ENCODE measurements at places on chromosomes 3 and 15.

GRCh38 chr3:64224826-64225610 lies at the start of gene PRICKLE2:
TSS of gene PRICKLE2 (minus strand) at chr3:64225466. CDS start at chr3:64198927, 26,539 bp downstream.
- no peak for DNase-seq

- DNase-seq = no peak
These were observed 218.1 kb downstream of the OSBPL10 start for GRCh38 chr3:31762888-31763351.

DNA sequence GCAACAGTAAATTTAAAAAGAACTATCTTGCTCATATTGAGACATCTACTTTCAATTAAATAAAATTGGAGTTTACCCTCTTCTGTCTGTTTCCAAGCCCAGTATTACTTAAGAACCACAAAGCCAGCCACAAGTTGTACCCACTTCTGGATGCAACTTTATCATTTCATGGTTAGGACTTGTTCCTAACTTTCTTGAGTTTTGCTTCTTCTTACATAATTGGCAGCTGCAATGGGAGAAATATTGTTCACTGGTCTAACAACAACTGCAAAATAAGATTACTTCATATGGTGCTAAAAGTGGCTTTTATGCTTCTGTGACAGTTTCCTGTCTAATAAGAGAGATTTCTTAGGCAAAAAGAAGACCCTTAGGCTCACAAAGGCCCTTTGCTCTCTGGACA lies 240.6 kb downstream of the OTOL1 start:
- DNase-seq = no peak

DNA sequence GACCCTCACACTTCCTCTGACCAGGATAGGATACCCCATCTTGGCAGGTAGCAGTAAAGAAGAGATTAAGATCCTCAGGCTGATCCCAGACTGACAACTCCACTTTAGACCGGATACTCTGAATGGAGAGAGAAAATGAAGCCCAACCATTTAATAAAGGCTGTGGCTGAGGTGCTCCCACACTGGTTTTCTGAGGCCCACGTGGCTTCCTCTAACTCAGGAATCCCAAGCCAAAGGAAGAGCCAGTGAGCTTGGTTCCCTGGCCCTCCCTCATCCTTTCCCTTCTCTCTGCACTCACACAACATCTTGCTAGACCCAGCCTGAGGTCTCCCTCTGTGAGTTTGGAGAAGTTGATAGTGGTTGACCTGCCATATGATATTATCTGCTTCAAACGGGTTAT lies 78.1 kb downstream of the ITGB5 start:
- no peak for DNase-seq

DNA sequence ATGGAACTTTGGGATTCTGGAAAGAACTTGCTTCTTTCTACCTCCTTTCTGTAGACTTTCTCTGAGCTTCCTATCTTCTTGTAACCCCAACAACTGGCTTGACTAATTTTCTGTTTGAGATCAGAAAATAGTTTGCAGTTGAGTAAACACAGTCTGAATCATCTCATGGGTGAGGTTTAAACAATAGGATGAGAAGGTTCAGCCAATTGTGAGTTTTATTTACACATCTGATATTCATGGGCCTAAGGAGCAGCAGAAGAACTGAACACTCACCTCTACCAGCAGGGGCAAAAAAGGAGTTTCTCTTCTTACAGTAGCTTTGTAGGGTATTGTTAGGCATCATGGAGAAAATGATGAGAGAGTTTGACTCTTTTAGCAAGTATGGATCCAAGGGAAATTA lies 54.2 kb downstream of the DTWD1 start:
- DNase-seq = no peak

DNA sequence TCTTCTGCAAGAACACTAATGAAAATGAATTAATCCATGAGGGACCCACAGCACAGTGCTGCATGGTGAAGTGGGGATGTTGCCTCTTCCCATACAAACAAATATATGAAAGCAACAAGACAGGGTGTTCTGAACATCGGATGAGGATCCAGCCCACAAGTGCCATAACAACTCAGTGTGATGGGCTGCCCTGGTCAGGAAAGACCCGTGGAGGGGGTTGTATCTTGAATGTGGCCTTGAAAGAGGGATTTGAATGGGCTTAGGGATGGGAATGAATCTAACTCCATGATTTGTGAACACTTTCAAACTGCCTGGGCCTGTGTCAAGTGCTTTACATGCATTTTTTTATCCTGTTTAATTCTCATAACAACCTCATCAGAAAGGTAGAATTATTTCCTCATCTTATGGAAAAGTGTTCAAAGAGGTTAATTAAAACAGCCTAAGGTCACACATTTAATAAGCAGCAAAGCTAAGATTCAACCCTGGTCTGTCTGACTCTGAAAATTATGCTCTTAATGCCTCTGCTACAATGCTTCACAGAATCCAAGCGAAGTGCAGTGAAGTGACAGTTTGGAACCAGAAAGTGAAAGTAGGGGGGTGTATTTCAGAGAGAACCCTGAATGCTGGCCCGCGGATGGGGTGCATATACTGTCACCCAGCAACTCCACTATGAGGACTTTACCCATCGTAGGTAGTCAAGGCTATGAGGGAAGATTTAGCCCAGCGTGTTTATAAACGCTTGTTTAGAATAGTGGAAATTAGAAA lies 65.6 kb upstream of the HEG1 start:
- DNase-seq = no peak

DNA sequence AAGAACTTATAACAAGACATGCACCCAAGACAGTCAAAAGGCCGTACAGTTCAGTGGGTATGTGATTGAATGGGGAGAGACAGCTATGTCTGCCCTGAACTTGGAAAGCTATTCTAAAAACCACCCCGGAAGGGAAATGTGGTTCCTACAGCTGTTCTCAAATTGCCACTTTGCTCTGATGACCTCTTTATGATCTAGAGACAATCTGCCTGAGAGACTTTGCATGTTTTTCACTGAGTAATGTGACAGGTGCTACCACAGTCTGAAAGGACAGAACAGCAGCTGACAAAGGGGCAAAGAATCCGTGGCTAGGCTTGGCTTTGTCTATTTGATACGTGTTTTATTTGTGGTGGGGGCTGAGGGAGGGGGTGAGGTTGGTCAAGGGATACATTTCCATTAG lies 148.3 kb upstream of the NPHP3 start:
- peak; percentile 72 for DNase-seq

- DNase-seq = no peak
These were observed 114.0 kb downstream of the FNDC3B start for GRCh38 chr3:172153335-172153861.

DNA sequence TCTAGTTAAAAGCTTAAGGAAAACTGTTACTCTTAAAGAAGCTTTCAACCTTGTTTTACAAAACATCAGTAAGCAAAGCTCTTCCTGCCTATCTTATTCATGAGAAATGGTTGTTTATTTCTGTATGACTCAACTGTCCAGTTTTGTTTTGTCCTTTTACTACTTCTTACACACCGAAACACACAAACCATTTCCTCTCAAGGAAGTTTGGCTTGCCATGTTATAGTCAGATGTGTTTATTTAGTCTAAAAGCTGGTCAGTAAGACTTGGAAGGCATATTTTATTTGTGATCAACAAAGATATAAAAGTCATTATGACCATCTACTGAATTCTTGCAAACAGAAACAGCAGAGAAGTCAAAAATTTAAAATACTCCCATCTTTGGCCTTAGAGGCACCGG lies 53.2 kb upstream of the RBSN start:
- no peak for DNase-seq

DNA sequence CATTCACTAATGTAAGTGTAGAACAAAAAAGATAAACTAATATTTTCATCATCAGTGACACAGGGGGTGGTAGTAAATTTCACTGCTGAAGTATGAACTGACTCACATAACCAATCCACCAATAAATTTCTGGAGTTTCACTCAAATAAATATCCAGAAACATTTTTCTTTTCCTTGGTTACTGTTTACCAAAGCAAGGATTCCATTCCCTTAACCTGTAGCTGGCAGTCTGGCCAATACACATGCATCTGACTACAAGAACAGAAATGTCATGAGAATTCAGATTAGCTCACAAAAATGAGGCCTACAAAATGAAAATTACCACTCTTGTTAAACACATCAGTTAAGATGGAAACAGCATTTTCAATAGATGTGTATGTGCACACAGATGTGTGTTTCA lies 80.3 kb downstream of the STAG1 start:
- no peak for DNase-seq

GRCh38 chr3:64599651-64600050 lies 88.1 kb downstream of the ADAMTS9 start:
- no peak for DNase-seq

- no peak for DNase-seq
These were observed 8.8 kb downstream of the BSN start for GRCh38 chr3:49563040-49563578.

DNA sequence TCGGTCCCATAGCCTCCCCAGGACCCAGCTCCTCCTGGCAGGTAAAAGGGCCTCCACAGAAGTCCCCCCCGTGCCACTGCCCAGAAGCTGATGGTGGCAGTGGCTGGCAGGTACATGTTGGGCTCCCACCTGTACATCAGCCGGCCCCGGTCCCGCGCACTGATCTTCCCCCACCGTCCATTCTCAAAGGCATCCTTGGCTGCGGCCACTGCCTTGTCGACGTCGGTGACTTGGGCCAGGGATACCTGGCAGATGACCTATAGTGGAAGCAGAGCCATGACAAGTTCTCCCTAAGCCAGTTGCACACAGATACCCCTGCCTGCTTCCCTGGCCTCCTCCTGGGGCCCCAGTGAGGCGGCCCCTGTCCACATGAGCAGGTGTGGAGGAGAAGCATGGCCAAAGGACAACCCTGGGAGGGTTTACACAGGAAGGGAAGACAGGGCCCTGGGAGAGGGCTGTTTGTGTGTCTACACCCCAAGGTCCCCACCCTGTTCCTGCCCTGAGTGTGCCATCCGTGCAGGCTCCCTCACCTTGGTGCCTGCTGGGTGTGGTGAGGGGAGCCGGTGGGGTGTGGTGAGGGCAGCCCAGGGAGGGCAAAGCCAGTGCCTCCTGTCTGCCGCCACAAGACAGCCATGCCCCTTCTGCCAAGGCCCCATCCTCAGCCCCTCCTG lies 44.8 kb downstream of the ALDH1L1 start:
- no peak for DNase-seq

- DNase-seq = no peak
These were observed 6.4 kb upstream of the ANKDD1A start for GRCh38 chr15:64905119-64905831.

DNA sequence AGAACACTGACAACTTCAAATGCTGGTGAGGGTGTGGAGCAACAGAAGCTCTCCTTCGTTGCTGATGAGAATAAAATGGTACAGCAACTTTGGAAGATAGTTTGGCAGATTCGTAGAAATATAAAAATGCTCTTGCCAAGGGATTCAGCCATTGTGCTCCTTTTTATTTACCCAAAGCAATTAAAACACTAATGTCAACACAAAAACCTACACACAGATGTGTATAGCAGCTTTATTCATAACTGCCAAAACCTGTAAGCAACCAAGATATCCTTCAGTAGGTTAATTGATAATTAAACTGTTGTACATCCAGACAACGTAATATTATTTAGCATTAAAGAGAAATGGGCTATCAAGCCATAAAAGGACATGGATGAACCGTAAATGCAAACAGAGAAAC lies 37.8 kb upstream of the LSAMP start:
- DNase-seq = no peak

DNA sequence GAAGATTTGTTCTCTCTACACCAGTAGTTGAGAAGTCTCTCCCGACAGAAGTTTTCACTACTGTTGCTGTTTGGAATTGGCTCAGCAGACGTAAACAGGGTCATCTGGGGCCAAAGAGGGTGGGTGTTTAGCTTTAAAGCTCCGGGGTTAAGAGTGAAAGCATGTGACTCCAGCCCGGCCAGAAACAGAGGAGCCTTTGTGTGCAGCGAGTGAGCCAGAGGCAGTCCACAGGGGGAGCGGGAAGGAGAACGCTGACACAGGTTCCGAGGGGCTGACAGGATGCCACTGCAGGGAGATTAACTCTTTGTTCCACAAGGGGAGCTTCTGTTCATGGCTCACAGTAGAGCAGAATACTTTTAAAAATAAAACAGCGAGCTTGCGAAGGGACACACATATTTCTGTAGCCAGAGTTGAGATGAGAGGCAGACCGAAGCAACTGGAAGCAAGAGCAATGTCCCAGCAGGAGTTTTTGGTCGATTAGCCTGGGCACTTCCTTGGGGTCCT lies 26.9 kb downstream of the BMF start:
- DNase-seq = no peak

GRCh38 chr3:134426660-134427181 lies 52.5 kb upstream of the AMOTL2 start:
- DNase-seq = no peak

GRCh38 chr3:188635258-188636042 lies 481.5 kb downstream of the LPP start:
- DNase-seq = no peak

DNA sequence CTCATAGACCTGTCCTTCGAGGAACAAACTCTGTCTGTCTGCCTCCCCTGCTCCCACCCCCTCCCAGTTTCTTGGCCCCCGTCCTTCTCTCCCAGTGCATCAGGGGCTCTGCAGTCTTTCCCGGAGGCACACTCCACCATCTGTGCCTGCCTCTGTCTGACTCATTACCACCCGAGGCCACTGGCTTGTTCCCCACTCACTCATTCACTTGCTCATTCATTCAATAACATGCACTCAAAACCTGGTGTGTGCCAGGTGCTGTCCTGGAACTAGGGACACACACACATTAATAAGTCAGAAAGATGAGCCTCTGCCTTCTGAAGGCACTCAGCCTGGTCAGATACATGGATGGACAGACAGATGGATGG lies 12.4 kb downstream of the AMIGO3 start:
- DNase-seq = no peak

- DNase-seq = no peak
These were observed 316.8 kb downstream of the PLCL2 start for GRCh38 chr3:17201538-17201937.

GRCh38 chr15:25784876-25785640 lies 78.1 kb downstream of the ATP10A start:
- no peak for DNase-seq

DNA sequence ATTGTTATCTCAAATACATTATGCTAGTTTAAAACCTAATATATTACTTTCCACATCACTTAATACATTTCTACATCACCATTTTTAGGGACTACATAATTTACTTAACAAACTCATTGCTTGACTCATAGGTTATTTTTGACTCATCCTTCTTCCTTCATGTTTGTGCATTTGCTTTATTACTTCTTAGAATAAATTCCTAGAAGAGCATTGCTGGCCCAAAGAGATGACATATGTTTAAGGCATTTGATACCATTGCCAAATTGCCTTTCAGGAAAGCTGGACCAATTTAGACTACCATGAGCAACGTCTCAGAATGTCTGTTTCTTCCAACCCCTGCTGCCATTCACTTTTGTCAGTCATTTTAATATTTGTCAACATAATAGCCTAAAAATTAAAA lies 905.8 kb downstream of the IGSF11 start:
- DNase-seq = no peak

- DNase-seq = no peak
These were observed 245.6 kb upstream of the GOLIM4 start for GRCh38 chr3:168341192-168341815.

- DNase-seq = no peak
These were observed 2.9 kb downstream of the SCN5A start for GRCh38 chr3:38646630-38647029.
